Activated CD4-positive, alpha-beta T cell treated with anti-CD3 and anti-CD28 coated beads, Interleukin-2, amount 10 ng/mL, durations not matched to agents 7 days and 5 days (primary cell): ENCODE measurements at places on chromosomes 7 and 10. TPM values are rescaled to one million over a fixed set of nuclear protein-coding genes. Genes with fewer than 3 reads are reported as not detected.

DNA sequence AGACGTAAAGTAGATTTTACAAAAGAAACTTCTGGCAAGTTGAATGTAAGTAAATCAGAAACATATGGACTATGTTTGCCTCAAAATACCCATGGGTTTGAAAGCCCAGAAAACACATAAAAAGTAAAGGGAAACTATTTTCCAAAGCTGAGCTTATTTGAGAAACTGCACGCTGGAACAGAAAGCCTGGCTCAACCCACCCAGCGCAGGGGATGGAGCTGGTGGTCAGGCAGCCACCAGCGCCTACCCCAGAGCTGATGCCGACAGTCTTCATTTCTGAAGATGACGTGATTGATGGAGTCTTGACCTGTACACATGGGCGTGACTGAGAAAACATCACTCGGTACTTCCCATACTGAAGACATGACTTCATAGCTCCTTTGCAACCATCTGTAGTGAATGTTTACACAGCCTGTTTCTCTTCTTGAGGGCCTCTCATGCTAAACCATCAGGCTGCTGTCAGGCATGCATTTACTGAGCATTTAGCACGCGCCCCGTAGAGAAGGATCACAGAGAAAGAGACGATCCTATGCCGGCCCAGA, 232.6 kb upstream of the AUTS2 start:
- no peak overlapping the region for H3K27ac ChIP-seq
- H3K4me3 ChIP-seq = no peak overlapping the region
- no peaks in the 10 kb centered on the region for H3K36me3 ChIP-seq
- no peaks in the 10 kb centered on the region for H3K4me1 ChIP-seq
- no peak for DNase-seq
- H3K27me3 ChIP-seq = no peaks in the 10 kb centered on the region

- no peak for DNase-seq
- no peaks in the 10 kb centered on the region for H3K36me3 ChIP-seq
Measured at GRCh38 chr10:52951824-52952223, 179.2 kb upstream of the MBL2 start.

DNA sequence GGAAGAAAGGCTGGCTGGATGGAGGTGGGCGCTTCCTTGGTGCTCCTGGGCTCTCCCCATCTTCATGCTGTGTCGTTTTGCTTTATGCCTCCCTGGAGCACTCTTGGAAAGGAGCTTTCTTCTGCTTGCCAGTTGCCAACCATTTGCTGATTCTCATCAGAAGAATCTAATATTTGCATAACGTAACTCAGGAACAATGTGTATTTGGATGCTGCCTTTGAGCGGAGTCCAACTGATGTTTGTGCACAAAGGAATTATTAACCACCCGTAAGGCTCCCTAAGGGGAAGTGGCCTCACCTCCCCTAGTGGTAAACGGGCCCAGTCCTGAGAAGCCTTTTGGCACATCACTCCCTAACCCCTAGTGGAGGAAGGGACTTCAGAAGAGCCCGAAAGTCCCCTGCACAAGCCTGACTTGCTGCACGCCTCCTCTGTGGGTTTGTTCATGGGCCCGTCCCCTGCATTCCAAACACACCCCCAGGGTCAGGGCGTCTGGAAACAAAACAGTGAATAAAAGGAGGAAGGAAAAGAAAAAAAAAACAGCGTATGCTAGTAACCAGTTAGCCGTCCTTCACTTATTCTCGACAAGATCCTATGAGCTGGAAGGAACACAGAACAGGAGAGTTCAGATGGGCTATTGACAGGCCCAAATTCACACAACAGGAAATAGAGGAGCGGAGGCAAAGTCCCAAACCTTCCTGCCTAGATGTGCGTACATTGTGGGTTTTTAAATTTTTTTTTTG, 602.2 kb downstream of the LRMDA start:
- no peak overlapping the region for H3K27ac ChIP-seq
- H3K27me3 ChIP-seq = no peaks in the 10 kb centered on the region
- no peaks in the 10 kb centered on the region for H3K4me1 ChIP-seq

DNA sequence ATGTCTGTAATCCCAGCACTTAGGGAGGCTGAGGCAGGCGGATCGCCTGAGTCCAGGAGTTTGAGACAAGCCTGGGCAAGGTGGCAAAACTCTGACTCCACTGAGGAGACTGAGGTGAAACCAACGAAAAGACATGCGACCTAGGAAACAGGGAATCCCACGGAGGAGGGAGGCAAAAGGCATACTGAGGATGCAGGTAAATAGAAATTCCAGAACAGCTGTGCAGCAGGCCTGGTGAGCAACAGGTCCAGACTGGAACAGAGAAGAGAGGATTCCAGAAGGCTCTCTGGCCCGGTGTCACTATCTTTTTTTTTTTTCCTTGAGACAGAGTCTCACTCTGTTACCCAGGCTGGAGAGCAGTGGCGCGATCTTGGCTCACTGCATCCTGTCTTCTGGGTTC, 7.3 kb downstream of the KLRG2 start:
- no peaks in the 10 kb centered on the region for H3K4me1 ChIP-seq
- no peak overlapping the region for H3K4me3 ChIP-seq
- H3K36me3 ChIP-seq = no peaks in the 10 kb centered on the region
- H3K27me3 ChIP-seq = peaks cover 6% of the 10 kb centered on the region
- DNase-seq = no peak

- peak overlapping the region; percentile 89 for H3K27ac ChIP-seq
- H3K36me3 ChIP-seq = no peaks in the 10 kb centered on the region
- peaks cover 28% of the 10 kb centered on the region for H3K27me3 ChIP-seq
- peak overlapping the region; percentile 68 for H3K4me3 ChIP-seq
Measured at GRCh38 chr10:86971232-86971991, 3.1 kb downstream of the ADIRF start.

The ST7 gene
- 5.2 TPM for total RNA-seq

GRCh38 chr7:141840708-141841107, 577 bp downstream of the PRSS37 start:
- H3K27me3 ChIP-seq = no peaks in the 10 kb centered on the region
- DNase-seq = no peak
- H3K27ac ChIP-seq = no peak overlapping the region
- H3K36me3 ChIP-seq = no peaks in the 10 kb centered on the region

DNA sequence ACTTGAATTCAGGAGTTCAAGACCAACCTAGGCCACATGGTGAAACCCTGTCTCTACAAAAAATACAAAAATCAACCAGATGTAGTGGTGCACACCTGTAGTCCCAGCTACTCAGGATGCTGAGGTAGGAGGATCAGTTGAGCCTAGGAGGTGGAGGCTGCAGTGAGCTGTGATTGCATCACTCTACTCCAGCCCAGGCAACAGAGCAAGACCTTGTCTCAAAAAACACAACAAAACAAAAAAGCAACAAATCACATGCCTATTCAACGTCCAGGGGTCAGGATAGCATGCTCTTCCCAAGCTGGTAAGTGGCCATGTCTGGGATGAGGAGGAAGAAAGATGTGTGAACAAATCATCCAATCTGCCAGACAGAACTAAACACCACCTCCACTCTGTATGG, 6.2 kb upstream of the RADIL start:
- no peaks in the 10 kb centered on the region for H3K36me3 ChIP-seq
- DNase-seq = no peak
- H3K27ac ChIP-seq = no peak overlapping the region
- no peaks in the 10 kb centered on the region for H3K27me3 ChIP-seq
- no peak overlapping the region for H3K4me3 ChIP-seq
- H3K4me1 ChIP-seq = no peaks in the 10 kb centered on the region

- H3K4me3 ChIP-seq = no peak overlapping the region
- H3K36me3 ChIP-seq = no peaks in the 10 kb centered on the region
- no peak overlapping the region for H3K27ac ChIP-seq
- H3K4me1 ChIP-seq = no peaks in the 10 kb centered on the region
- H3K27me3 ChIP-seq = peaks cover 8% of the 10 kb centered on the region
Measured at GRCh38 chr7:113154117-113154516, 35.8 kb upstream of the SMIM30 start.

GRCh38 chr7:112086496-112087254, 119.5 kb downstream of the DOCK4 start:
- H3K27me3 ChIP-seq = peaks cover 16% of the 10 kb centered on the region
- DNase-seq = no peak
- H3K4me1 ChIP-seq = peaks cover 3% of the 10 kb centered on the region
- no peak overlapping the region for H3K4me3 ChIP-seq
- no peaks in the 10 kb centered on the region for H3K36me3 ChIP-seq

- H3K4me1 ChIP-seq = no peaks in the 10 kb centered on the region
- no peak for DNase-seq
- no peaks in the 10 kb centered on the region for H3K36me3 ChIP-seq
- H3K4me3 ChIP-seq = no peak overlapping the region
- no peak overlapping the region for H3K27ac ChIP-seq
- H3K27me3 ChIP-seq = peaks cover 7% of the 10 kb centered on the region
Measured at GRCh38 chr7:159078193-159078910, 66.3 kb downstream of the VIPR2 start.

The NRCAM gene
- 0.12 TPM for total RNA-seq
